Skin of body (tissue), 3 donors: ENCODE measurements at places on chromosomes 7 and 10. TPM values are rescaled to one million over a fixed set of nuclear protein-coding genes. Genes with fewer than 3 reads are reported as not detected.
A peak's percentile ranks its signal among the peaks of the same experiment; 100 is the strongest.

MRLN gene
- 15.7 TPM for total RNA-seq

- DNase-seq, result no peak
These were observed 59.7 kb downstream of the ELFN1 start for GRCh38 chr7:1729773-1730172.

GRCh38 chr7:43669286-43670081 lies 59.8 kb downstream of the COA1 start:
- DNase-seq, result no peak

DNA sequence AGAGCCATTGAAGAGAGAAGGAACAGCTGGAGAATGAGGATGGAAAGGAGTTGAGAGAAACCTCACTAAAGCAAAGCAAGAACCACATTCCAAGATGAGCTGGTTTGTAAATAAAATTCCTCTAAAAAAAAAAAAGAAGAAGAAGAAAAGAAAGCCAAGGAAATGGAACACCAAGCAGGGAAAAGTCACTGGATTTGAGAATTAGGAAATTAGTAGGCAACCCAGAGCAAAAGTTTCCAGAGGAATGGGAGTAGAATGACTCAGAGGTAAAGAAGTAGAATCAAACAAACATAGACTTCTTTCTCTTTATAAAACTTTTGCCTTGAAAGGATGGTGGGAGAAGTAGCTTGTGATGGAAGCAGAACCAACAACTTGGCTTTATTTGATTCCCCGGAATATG lies 3.9 kb downstream of the CH25H start:
- DNase-seq, result no peak

GRCh38 chr7:105594034-105594433 lies 12.7 kb upstream of the EFCAB10 start:
- DNase-seq, result no peak

DNA sequence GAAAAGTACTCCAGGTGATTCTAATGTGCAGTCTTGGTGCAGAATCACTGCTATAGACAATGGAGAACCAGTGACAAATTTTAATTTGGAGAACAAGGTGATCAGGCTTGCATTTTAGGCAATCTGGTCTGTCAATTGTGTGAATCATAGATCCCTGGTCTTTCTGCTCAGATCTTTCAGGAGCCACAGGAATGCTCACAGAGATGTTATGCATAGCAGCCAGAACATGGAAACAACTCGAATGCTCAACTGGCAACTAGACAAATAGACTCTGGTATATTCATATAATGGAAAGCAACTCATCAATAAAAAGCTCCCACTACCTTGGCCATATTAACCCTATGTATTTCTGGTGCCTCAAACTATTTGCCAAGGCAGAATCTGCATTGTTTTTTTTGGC lies 209.1 kb downstream of the PHF14 start:
- DNase-seq, result no peak

- peak; percentile 71 for DNase-seq
These were observed 159.5 kb upstream of the AGR3 start for GRCh38 chr7:17041324-17041723.
